ENCODE measurements at places on chromosomes 1 and 21.

GRCh38 chr1:231072041-231072440 is 32.0 kb upstream of the FAM89A start:
- no peak for DNase-seq

- DNase-seq: peak; percentile 98
These were observed at the start of gene HMGN2 for GRCh38 chr1:26472320-26472900. HMGN2 (plus strand) TSS chr1:26472440; CDS start chr1:26472613, 173 bp downstream.

DNA sequence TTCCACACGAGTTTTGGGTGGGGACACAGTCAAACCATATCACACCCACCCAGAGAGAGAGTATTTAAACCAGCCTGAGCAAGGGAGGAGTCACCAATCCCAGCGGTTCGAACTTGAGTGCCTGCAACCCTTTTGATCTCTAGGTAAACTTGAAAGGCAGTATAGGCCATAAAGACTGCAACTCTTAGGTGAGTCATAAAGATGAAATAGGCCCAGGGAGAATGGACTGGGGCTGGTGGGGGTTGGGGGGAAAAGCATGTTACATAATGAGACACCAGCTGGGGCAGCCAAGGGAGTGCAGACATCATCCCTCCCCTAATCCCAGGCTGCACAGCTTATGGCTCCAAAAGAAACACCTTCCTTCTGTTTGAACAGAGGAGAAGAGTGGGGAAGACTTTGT is 99.8 kb upstream of the LHX8 start:
- no peak for DNase-seq

DNA sequence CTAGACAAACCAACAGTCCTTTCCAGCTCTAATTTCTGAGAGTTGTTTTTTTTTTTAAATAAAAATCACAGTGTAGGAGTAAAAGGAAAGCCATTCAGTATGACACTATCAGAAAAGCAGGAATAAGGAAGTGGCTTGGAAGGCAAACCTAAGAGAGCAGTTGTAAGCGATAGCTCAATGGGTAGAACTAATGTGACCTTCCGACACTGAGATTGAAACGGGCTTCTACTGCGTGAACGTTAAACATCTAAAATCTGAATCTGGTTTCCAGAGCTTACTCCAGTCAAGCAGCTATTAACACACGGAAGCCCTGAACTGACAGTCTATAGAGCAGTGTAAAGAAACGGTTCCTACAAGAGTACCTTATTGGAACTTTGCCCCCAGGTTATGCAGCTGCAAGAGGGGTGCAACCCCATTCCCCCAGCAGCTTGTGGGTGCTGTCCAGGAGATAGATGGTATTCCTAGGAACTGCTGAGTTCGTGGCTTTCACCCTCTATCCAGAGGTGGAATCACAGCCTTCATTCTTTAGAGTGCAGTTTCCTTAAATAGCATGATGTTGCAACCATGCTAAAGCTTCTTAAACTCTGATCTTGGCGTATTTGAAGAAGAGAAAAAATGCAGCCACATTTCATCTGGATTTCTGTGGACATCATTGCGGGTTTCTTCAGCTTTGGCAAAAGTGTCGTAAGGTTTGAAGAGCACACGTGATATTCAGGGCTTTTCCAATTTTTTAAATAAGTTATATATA is 3.3 kb upstream of the IRF2BP2 start:
- no peak for DNase-seq

GRCh38 chr21:32613436-32614043 is 1.4 kb upstream of the CFAP298 start:
- no peak for DNase-seq

DNA sequence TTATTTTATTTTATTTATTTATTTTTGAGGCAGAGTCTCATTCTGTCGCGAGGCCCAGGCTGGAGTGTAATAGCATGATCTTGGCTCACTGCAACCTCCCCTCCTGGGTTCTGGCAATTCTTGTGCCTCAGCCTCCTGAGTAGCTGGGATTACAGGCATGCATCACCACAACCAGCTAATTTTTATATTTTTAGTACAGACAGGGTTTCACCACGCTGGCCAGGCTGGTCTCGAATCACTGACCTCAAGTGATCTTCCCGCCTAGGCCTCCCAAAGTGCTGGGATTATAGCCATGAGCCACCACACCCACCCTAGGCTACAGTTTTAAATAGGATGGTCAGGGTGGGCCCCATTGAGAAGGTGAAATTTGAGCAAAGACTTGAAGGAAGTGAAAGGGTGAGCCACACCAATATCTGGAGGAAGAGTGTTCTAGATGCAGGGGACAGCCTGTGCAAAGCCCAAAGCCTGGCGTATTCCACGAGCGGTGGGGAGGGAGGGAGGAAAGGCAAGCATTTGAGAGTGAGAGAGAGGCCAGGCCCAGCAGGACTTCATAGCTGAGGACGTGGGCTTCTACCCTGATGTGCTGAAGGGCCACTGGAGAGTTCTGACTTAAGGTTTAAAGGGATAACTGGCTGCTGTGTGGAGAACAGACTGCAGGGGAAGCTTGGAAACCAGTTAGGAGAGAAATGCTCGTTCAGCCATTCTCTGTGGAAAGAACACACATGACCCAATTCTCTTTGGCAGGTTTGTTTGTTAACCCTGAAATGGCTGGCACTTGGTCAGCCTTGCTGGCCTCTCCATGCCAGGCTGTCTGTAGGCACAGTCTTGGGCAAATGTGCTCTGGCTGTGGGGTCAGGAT is 62.6 kb upstream of the FAM20B start:
- DNase-seq: no peak

GRCh38 chr1:183569141-183569540 is 21.1 kb downstream of the NCF2 start:
- no peak for DNase-seq

DNA sequence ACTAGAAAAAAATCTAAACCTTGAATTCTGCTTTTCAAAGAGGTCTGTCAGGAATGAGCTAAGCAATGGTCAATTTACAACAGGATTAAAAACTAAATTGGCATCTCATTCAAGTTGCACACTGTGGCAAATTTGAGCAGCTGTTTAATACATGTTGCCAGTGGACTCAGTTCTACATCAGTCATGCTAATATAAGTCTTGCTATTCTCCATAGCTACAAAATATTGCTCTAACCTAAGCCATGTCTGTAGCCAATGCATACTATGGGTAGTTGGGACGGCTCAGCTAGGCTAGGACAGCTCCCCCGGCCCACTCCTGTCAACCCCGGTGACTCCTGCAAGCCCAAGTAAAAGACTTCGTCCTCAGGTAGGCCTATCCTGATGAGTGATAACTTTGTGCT is 10.9 kb upstream of the VAV3 start:
- no peak for DNase-seq

DNA sequence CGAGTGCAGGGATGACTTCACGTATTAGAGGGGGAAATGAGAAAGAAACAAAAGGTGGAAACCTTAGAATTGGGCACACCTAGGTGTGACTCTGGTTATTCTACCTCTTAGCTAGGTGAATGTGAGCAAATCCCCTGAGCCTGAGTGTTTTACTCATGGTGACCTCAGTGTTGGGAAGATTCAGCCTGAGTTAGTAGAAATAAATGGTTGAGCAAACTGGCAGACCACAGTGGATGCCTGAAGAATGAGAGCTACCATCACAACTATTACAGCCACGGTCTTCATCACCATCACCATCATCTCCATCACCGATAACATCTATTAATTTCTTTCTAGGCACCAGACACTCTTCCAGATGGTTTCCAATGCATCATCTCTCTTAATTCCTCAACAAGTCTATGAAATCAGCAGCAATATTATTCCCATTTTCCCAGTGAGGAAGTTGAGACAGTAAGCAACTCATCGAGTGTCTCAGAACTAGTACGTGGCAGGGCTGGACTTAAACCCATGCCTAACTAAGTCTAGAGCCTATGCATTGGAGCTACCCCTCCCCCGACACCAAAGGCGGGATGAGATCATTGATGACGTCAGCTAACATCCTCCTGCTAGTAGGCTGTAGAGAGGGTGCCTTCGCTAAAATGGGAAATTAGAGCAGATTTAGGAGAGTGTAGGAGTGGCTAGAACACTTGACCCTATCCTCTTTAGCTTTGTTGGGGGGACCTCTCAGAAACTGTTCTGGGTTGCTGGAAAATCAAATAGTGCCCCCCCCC is 7.9 kb upstream of the KAZN start:
- DNase-seq: no peak

DNA sequence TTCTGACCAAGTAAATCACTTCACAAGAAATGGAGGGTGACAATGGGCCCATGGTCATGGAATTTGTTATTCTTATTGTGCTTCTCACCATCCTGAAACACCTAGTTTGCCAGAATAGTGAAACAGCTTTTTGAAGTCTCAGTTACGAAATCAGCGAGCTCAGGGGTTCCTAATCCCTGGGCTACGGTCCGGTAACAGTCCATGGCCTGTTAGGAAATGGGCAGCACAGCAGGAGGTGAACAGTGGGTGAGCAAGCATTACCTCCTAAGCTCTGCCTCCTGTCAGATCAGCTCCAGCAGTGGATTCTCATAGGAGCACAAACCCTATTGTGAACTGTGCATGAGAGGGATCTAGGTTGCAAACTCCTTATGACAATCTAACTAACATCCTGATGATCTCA is 1356.3 kb downstream of the KCNT2 start:
- DNase-seq: no peak

DNA sequence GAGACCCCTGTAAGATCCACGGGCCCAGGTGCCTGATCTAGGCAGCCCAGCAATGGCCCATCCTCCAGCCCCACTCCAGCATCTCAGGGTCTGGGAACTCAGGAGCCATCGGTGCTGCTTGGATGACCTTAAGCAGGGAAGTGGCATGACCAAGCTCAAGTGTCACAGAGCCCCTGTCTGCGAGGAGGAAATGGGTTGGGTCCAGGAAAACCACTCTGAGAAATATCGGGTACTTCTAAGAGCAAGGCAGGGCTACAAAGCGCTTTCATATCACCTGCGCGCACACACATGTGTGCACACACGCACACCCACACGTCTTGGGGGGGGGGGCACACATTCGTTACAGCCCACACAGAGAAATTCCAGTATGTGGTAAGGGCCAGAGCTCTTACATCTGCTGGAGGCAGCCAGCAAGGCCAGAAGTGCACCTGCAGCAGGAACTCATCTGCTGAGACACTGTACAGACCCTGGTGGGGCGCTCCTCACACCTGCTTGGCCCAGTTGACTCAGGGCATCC is 32.6 kb upstream of the SPOCD1 start:
- no peak for DNase-seq

DNA sequence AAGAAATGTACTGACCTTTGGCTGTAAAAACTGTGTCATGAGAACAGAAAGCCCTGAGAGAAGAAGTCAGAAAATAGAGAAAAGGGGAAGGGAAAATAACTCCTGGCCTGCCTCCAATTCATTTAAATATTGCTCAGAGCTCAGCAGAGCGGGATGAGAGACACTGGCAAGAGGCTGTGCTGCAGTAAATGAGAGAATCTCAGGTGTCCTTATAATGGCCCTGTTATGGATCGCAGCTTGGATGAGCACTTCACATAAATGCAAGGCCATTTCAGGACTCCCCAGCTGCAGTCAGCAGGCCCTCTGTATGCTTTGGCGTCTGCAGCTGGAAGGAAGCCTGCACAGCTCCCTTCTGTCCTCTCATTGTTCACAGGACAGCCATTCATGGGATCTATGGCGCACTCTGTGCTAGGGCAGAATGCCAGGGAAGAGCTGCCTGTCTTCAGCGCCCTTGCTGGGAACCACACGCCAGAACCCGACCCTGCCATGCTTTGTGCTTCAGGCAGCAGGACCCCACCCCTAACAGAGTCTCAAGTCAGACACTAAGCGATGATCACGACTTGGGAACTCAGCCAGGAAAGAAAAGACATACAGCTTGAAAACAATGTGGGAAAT is 20.7 kb upstream of the ABCB10 start:
- peak; percentile 84 for DNase-seq

DNA sequence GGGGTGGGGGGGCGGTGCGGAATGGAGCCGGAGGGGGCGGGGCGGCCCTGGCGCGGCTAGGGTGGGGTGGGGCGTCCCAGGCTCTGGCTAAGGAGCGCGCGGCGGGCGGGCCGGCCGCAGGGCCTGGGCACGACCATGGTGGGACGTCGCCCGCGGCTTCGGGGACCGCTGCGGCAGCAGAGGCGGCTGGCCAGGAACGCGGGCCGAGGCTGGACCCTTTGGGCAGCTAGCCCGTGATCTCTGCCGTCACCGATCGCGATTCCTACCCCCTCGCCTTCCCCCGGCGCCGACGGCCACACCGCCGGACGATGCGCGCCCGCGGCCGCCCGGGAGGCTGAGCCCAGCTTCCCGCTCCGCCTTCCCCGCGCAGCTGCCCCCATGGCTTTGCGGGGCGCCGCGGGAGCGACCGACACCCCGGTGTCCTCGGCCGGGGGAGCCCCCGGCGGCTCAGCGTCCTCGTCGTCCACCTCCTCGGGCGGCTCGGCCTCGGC is at the start of gene MAP3K21:
TSS of gene MAP3K21 (plus strand) at position 74 of the 491 bp plus-strand sequence. CDS start at position 379, 305 bp downstream.
- no peak for DNase-seq

- DNase-seq: no peak
These were observed 26.4 kb downstream of the TIAM1 start for GRCh38 chr21:31317688-31318087.

DNA sequence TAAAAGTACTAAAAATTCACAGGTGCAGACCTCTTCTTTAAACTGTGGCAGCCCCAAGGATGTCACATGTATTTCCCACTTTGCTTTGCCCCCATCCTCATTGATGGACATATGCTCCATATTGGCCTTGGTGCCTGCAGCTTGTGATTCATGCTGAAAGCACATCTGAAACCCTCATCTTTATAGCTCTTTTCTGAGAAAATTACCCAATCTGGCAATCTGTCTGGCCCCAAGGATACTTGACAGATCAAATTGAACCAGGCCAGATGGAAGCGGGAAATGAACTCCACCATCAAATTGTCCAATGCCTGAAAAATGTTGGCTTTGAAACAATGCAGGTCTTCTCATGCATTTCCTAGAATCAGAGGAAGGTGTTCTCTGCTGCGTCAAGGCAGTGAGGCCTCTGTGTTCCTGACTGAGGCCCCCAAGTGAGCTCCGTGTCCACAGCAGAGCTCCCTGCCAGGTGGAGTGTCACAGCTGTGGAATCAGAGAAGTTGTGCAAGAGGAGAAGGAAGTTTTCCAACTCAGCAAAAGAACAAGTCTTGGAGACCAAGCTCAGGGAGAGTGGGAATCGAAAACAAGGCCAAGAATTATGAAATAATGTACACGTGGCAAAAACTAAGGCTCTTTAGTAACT is 323.7 kb downstream of the PLPP3 start:
- DNase-seq: no peak

GRCh38 chr1:89081005-89081404 is 16.0 kb upstream of the GBP1 start:
- DNase-seq: no peak

GRCh38 chr21:29175408-29176134 is 45.1 kb downstream of the MAP3K7CL start:
- DNase-seq: peak; percentile 51

- DNase-seq: no peak
These were observed 4.0 kb downstream of the STPG1 start for GRCh38 chr1:24409535-24409934.

GRCh38 chr1:245896258-245896657 is 610.8 kb downstream of the SMYD3 start:
- DNase-seq: no peak

- DNase-seq: no peak
These were observed 914 bp downstream of the ZNF326 start for GRCh38 chr1:89995598-89996449.

DNA sequence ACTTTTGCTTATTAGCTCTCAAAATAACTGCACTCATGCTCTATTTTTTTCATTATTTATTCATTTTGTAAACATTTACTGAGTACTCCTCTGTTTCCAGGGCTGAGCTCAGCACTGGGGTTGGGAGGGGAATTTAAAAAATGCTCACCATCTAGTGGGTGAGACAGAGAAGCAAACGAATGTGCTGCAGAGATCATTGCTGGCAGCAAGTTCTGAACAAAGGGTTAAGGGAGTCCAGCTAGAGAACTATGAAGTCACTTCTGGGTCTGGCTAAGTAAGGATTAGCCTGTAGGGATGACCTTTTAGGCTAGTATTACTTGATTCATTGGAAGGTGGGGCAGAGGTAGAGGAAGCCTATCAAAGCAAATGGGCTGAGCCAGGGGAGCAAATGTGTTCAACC is 99.1 kb upstream of the ZNF644 start:
- no peak for DNase-seq

Measured in COR-L47 (cell line).